ENCODE measurements at places on chromosomes 16 and 17.
A peak's percentile ranks its signal among the peaks of the same experiment; 100 is the strongest.

DNA sequence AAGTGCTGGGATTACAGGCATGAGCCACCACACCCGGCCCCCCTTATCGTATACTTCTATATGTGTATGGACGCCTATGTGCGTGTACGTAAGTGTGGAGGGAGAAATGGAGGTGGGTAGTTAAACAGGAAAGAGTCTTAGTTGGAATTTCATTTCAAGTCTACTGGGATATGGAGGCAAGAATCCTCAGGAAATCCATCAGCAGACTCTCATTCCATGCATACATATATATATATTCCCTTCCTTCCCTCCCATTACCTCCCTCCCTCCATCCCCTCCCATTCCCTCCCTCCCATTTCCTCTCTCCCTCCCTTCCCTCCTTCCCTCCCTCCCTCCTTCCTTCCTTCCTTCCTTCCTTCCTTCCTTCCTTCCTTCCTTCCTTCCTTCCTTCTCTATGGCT lies 391.7 kb upstream of the RBFOX1 start:
- no peak for DNase-seq

GRCh38 chr16:58120234-58120633 lies 8.9 kb downstream of the CFAP20 start:
- no peak for DNase-seq

DNA sequence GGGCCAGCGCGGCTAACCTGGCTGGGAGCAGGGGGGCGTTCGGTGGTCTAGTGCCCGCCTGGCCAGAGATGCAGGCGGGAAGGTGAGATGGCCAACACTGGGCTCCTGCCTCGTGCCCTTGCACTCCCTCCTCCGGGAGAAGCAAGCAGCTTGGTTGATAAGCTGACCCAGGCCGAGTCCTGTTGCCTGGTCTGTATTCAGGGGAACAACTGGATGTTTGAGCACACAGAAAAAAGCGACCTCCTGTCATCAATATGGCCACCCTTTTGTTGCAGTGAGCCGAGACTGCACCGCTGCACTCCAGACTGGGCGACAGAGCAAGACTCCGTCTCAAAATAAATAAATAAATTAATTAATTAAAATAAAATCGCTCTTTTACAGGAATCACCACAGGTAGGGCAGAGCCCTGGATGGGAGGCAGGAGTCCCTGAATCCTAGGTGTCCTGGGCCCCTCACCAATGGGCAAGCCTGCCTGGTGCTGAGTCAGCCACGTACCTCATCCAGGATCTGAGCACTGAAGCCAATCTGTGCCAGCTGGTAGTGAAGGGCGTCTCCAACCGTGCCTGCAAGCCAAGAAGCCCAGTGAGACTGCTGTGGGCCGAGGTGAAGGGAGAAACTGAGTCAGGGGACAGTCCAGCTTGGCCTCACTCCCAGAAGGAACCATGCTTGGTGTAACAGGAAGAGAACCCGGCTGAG lies 31.8 kb downstream of the HASPIN start:
- DNase-seq: no peak

GRCh38 chr17:28763804-28764266 lies 20.0 kb downstream of the TRAF4 start:
- peak; percentile 94 for DNase-seq

GRCh38 chr17:15946611-15947120 lies 1.7 kb downstream of the ADORA2B start:
- no peak for DNase-seq

- DNase-seq: no peak
Measured at GRCh38 chr16:64292953-64293352, 828.9 kb downstream of the CDH11 start.

DNA sequence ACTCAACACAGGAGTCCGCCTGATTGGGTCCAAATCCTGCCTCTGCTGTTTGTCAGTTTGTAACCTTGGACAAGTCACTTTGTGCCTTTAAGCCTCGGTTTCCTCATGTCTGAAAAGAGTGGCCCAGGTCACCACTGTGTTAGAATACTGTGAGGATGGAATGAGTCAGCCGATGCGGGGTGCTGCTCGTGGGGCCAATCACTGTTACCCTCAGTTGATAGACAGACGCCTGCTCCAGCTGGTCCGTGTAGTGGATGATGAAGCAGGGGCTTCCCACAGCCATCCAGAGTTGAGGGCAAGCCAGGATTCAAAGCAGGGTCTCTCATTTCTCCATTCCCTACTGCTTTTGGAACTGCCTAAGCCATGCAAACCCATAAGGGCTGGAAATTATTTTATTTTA lies 5.8 kb downstream of the FBXL19 start:
- no peak for DNase-seq

DNA sequence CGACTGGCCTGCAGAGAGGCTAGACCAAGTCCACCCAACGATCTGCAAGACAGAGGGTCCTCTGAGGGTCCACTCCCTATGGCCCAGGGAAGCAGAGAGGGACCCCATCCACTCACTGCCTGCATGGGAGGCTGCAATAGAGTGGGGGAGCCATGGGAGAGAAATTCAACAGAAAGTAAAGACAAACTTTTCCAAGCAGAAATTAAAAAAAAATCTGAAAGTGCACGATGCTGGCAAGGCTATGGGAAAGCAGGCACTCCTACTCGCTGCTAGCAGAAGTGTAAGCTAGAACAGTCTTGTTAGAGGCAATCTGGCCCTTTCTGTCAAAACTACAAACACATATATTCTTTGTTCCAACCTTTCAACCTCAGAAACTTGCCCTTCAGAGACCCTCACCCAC lies 85.4 kb downstream of the GAS7 start:
- no peak for DNase-seq

DNA sequence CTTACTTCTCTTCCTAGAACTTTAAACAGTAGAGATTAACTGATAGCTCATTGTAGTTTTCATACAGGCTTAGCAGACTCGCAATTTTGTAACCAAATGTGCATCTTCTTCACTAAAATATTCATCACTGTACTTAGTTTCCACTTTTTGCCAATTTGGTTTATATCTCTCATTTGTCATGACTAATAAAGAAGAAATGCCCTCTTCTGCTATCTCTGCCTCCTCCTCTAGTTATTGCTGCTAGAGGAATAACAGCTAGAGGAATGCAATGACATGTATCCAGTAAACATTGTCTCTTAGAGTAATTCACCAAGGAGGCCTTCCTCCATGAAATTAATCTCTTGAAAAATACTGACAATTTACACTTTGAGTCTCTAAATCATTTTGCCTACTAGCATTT lies 115.5 kb upstream of the COX10 start:
- DNase-seq: no peak

DNA sequence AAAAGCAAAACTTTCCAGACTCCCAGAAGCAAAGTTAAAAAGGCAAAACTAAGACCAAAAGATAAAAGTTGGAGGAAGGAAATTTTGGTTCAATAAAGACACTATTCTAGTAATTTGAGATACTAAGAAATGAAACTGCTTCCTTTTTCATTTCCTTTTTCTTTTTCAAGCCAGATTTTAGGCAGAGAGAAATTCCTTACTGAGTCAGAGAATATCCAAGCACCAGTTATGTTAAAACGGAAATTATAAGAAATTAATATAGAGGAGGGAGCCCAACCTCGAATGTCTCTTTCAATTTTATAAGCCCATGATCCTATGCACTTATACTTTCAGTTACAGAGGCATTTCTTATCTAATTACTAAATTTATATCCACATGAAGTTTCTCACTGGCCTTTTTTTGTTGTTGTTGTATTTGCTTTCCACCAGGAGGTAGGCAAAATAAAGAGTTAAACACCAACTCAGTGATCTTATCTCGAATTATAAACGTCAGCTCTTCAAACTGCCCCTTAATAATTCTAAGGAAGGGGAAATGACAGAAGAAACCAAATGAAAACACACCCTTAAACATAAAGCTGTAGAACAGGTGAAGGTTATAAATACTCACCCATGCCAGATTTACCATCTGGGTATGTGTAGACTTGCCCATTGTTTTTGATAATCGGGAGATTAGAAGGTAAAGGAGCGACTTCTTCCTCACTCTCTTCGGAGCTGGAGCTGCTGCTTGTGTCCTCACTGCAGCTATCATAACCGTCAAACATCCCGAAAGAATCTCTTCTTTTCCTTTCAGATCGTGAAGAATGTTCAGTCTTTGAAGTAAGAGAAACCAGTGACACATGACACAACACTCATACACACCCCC lies 35.2 kb downstream of the MBTD1 start:
- no peak for DNase-seq

DNA sequence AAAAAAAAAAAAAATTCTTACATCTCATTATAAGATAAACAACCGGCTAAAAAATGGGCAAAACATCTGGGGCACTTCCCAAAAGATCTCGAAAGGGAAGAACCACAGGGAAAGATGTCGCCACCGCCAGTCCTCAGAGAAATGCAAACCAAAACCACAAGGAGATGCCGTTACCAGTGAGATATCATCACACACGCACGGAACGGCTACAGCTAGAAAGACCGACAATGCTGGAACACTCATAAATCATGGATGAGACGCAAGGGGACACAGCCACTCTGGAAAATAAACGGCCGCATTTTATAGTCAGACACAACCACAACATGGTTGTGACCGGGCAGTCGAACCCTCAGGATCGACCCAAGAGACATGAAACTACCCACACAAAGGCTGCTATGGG lies 24.5 kb downstream of the WDR45B start:
- DNase-seq: no peak

GRCh38 chr17:65346166-65346565 lies 209.0 kb downstream of the RGS9 start:
- no peak for DNase-seq

GRCh38 chr16:86351041-86351784 lies 159.1 kb upstream of the FOXF1 start:
- DNase-seq: no peak

DNA sequence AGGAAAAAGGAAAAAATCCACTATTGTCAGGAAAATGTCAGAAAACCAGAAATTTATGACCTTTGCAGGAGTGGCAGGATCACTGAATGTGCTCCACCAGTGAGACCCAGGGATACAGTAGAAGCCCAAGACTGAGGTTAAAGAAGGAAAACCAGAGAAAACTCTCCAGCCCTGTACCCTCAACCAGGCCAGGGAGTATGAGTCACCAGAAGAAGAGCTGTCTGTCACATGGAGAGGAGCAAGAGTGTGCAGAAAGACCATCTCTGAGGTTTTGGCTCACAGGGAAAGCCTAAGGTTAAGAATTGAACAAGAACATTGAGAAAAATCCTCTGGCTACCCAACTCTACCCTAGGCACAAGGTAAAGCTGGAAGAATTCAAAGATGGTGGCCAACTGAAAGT lies 47.6 kb upstream of the MON1B start:
- no peak for DNase-seq

DNA sequence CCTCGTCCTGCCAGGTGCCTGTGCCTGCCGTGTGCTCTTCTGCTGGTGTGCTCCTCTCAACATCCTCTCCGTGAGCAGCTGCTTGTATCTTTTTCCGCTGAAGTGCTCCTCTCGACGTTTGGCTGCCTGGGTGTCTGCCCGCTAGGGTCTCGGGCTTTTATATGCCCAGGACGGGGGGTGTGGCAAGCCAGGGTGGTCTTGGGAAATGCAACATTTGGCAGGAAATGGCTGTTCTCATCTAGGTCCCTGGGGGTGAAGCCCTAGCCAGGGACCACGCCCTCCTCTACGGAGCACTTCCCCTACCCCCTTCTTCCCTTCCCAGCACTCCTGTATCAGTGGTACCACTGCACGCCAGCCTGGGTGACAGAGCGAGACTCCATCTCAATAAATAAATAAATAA lies 49.4 kb downstream of the IQCK start:
- no peak for DNase-seq

GRCh38 chr16:2331931-2332267 lies 8.6 kb downstream of the ABCA3 start:
- DNase-seq: no peak

DNA sequence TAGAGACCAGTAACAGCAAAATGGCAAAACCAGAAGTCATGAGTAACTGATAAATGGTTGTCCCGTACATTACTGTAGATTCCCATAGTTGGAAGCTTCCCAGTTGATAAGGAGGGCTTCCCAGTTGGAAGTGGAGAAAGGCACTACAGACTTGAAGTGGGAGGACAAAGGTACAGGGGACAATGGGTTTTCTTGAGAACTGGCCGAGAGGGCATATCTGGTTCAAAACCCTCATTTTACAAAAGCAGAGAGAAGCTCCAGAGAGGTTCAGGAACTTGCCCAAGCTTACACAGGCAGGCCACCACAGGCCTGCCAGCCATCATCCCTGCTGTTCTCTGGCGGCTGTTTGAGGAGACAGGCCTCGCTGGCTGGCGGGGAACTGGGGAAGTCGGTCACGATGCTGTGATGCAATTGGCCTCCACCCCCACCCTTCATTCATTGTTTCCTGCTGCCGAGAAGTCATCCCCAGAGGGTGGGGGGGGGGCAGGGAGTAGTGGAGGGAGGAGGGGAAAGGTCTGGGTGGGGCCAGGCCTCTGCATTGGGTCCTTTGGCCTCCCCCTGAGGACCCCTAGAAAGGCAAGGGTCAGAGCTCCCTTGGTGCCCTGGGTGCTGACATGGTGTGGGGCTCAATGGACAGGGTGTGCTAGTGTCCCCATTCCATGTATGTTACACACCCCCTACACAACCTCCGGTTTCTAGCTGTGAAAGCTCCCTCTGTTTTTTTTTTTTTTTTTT lies 3.0 kb downstream of the UBALD2 start:
- peak; percentile 54 for DNase-seq

DNA sequence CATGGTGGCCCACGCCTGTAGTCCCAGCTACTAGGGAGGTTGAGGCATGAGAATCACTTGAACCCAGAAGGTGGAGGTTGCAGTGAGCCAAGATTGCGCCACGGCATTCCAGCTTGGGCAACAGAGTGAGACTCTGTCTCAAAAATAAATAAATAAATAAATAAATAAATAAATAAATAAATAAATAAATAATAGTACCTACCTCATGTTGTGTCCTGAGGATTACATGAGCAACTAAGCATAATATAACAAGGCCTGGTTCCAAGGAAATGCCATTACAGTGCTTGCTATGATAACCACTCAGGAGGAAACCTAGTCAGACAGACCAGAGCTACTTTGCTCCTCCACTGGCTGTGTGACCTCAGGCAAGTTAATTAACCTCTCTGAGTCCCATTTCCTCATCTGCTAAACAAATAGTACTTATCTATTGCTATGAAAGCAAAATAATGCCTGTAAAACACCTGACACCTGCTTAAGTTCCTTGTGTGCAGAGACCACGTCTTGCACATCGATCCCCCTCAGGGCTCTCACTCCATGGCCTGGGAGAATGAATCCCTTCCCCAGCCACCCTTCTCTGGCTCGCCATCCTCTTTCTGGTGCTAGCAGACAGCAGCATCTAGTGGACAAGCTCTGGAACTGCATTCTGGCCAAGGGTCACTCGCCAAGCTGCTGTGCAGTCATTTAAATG lies 7.5 kb downstream of the EPOP start:
- DNase-seq: peak; percentile 63
